Activated CD4-positive, alpha-beta T cell treated with anti-CD3 and anti-CD28 coated beads, Interleukin-2, amount 10 ng/mL, durations not matched to agents 7 days and 5 days (primary cell): ENCODE measurements at places on chromosomes 2 and 18. TPM values are rescaled to one million over a fixed set of nuclear protein-coding genes. Genes with fewer than 3 reads are reported as not detected.

The ITGA6 gene
- 46.7 TPM for total RNA-seq

The SLC4A3 gene
- not detected for total RNA-seq

- no peaks in the 10 kb centered on the region for H3K4me1 ChIP-seq
- H3K27me3 ChIP-seq, result peaks cover 21% of the 10 kb centered on the region
- no peak overlapping the region for H3K4me3 ChIP-seq
- no peak for DNase-seq
- H3K36me3 ChIP-seq, result no peaks in the 10 kb centered on the region
Observed at GRCh38 chr2:236658974-236659757, 89.5 kb downstream of the ACKR3 start.

DNA sequence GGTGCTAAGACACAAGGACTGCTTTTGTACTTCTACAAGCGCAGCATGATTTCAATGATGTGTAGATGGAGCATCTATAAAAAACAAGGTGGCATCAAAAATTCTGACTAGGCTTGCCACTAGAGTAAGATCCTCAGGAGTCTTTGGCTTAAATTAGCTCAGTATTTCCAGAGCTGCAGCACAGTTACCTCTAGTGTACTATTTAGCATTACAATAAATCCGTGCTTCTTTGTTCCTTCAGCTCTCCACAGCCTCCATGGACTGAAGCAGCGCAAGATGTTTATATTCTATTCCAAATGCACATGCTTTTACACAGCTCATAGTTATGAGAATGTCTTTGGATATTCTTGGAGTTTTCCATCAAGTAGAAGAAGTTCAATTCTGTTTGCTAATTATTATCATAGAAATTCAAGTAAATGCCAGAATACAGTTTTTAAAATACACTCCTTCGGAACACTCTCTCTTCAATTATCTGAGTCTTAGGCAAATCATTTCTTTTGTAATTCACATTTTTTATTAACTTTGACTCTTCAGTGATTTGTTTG, 1133.0 kb upstream of the LRRTM1 start:
- no peak overlapping the region for H3K27ac ChIP-seq
- no peak overlapping the region for H3K4me3 ChIP-seq
- no peak for DNase-seq
- no peaks in the 10 kb centered on the region for H3K4me1 ChIP-seq
- H3K36me3 ChIP-seq, result no peaks in the 10 kb centered on the region

GRCh38 chr2:154193246-154193645, 321.5 kb downstream of the GALNT13 start:
- no peak overlapping the region for H3K27ac ChIP-seq
- H3K27me3 ChIP-seq, result no peaks in the 10 kb centered on the region

DNA sequence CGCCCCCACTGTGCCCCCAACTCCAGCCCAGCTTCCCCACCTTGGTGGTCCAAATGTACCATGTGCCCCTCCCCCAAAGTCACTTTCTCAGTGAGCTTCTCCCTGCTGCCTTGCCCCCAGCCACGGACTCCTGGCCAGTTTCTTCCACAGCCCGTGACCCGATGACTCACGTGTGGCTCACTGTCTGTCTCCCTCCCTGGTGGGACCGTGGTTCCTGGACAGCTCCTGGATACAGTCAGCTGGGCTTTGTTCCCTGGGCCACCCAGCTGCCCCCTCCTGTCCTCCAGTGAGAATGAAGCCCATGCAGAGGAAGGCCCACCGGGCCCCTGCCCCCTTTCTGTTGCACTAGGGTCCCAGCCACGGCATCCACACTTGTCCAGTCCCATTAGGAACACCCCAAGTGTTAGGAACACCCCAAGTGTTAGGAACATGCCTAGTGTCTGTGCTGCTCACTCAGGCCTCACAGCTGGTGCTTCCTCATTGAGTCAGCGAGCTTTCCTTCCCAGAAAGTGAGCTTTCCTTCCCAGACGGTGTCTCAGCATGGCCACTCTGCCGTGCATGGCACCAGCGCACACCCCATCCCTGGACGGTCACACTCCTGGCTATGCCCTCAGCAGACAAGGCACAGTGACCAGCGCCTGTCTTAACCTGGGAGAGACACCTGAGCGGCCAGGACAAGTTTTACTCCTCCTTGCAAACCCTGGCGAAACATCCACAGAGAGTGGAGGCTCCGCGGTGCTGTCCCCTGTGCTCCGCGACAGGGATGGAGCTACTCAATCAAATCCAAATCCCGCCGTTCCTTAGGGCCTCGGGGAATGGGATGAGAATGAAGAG, 44.8 kb upstream of the CTDP1 start:
- no peak overlapping the region for H3K4me3 ChIP-seq
- H3K27ac ChIP-seq, result no peak overlapping the region
- no peaks in the 10 kb centered on the region for H3K4me1 ChIP-seq
- peaks cover 5% of the 10 kb centered on the region for H3K27me3 ChIP-seq

DNA sequence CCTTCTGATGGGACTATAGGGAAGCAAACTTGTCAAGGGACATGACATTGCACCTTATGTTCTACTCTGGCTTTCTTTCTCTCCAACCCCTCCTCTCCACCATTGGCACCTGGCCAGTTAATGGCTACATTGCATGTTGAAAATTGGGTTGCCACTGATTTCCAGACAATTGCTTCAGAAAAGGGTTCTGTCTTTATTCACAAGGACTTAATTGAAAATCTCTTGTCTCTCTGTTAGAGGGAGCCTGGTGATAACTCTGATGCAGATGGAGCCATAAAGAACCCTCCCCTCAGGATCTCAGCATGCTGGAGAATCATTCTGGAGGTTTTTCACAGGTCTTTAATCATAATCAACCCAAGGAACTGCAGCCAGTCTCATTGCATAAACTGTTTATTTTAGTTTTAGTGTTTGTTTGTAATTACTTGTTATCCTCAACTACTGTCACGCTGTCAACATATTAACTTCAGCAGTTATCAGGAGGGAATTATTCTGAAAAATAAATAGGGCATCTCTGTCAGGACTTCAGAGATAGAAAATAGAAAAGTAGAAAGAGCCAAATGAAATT, 316.8 kb downstream of the RIT2 start:
- DNase-seq, result no peak
- no peaks in the 10 kb centered on the region for H3K36me3 ChIP-seq
- H3K4me3 ChIP-seq, result no peak overlapping the region
- no peak overlapping the region for H3K27ac ChIP-seq
- no peaks in the 10 kb centered on the region for H3K4me1 ChIP-seq

GRCh38 chr2:16167870-16168426, 227.6 kb downstream of the MYCN start:
- no peak overlapping the region for H3K27ac ChIP-seq
- H3K4me3 ChIP-seq, result no peak overlapping the region
- H3K36me3 ChIP-seq, result no peaks in the 10 kb centered on the region
- no peaks in the 10 kb centered on the region for H3K27me3 ChIP-seq
- no peaks in the 10 kb centered on the region for H3K4me1 ChIP-seq

- peaks cover 4% of the 10 kb centered on the region for H3K27me3 ChIP-seq
- no peak for DNase-seq
- no peak overlapping the region for H3K27ac ChIP-seq
- H3K4me3 ChIP-seq, result no peak overlapping the region
- no peaks in the 10 kb centered on the region for H3K36me3 ChIP-seq
Observed at GRCh38 chr2:39497082-39497801, 60.2 kb upstream of the MAP4K3 start.
